ENCODE measurements at places on chromosomes 12 and 14. TPM values are rescaled to one million over a fixed set of nuclear protein-coding genes. Genes with fewer than 3 reads are reported as not detected.

CLEC14A gene
- 10.0 TPM for polyA plus RNA-seq

RHEBL1 gene
- 3.9 TPM for polyA plus RNA-seq

IFNG-AS1 gene
- 1.5 TPM for polyA plus RNA-seq

C14orf180 gene
- polyA plus RNA-seq: 0.20 TPM

NID2 gene
- polyA plus RNA-seq: 1.4 TPM

TSPAN19 gene
- polyA plus RNA-seq: 0.11 TPM

DHRS2 gene
- 13.7 TPM for polyA plus RNA-seq

KIF5A gene
- polyA plus RNA-seq: 0.08 TPM

SLC5A8 gene
- polyA plus RNA-seq: 0.02 TPM

DIO2 gene
- 0.19 TPM for polyA plus RNA-seq

KLRG1 gene
- 3.7 TPM for polyA plus RNA-seq

GYS2 gene
- polyA plus RNA-seq: 0.05 TPM

AICDA gene
- 0.24 TPM for polyA plus RNA-seq

TRIM9 gene
- polyA plus RNA-seq: 0.29 TPM

NDUFA12 gene
- 150 TPM for polyA plus RNA-seq

RNASE7 gene
- not detected for polyA plus RNA-seq

PRKAB1 gene
- polyA plus RNA-seq: 42.1 TPM

DICER1 gene
- polyA plus RNA-seq: 8.3 TPM

GLT8D2 gene
- polyA plus RNA-seq: 1.1 TPM

WIF1 gene
- 0.04 TPM for polyA plus RNA-seq

KRT2 gene
- polyA plus RNA-seq: 0.07 TPM

PPP4R4 gene
- polyA plus RNA-seq: 0.06 TPM

THTPA gene
- polyA plus RNA-seq: 8.9 TPM

PMCH gene
- polyA plus RNA-seq: 0.48 TPM

Measured in spleen (tissue), 13 donors.